ENCODE measurements at places on chromosomes 7 and 10. TPM values are rescaled to one million over a fixed set of nuclear protein-coding genes. Genes with fewer than 3 reads are reported as not detected.

GRCh38 chr10:34789966-34790506, 25.1 kb downstream of the PARD3 start:
- DNase-seq = no peak

- DNase-seq = no peak
These were observed 806 bp upstream of the VIPR2 start for GRCh38 chr7:159145490-159145855.

GRCh38 chr10:93715345-93715744, 13.0 kb upstream of the FRA10AC1 start:
- no peak for DNase-seq

DNA sequence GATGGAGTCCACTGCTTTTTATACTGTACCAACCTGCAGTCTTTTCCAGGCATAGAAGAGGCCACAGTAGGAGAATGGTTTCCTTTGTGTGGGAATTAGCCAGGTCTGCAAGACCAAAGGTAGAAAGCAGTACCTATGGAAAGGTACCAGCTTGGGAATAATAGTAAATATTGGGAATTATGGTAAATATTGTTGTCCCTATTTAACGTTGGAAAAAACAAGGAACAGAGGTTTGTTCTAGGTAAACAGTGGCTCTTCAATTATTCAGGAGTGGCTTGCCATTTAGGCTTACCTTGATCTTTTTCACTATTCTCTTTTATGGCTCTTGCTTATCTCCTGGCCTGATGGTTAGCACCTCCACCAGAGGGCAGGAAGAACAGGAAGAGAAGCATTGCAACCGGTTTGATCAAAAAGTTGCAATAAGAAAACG, 43.9 kb upstream of the GSAP start:
- peak; percentile 42 for DNase-seq

TLX1 gene
- not detected for total RNA-seq
